ENCODE measurements at places on chromosomes 1 and 21.

GRCh38 chr1:113647164-113647563 lies 112.1 kb downstream of the PHTF1 start:
- DNase-seq: no peak

DNA sequence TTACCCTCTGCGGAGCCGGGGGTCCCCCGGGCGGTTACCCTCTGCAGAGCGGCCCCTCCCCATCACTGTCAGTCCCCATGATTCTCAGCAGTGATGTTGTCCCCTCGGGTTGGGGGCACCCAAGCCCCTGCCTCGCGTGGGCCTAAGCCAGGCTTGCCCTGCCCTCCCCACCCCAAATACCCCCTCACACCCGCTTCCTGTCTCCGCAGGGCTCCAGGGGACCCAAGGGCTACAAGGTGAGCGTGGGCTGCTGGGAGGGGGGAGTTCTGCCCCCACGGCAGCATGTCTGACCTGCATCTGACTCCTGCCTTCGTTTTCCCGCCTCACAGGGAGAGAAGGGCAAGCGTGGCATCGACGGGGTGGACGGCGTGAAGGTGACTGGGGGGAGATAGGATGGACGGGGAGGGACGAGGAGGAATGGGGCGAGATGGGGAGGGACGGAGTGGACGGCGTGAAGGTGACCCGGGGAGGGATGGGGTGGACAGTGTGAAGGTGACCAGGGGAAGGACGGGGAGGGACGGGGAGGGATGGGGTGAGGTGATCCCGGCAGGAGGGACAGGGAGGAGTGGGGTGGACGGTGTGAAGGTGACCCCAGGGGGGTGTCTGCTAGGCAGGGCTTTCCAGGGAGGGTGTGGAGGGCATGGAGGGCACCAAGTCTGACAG lies 8.6 kb downstream of the COL6A1 start:
- no peak for DNase-seq

- no peak for DNase-seq
Measured at GRCh38 chr1:151540982-151541377, 871 bp downstream of the TUFT1 start.

DNA sequence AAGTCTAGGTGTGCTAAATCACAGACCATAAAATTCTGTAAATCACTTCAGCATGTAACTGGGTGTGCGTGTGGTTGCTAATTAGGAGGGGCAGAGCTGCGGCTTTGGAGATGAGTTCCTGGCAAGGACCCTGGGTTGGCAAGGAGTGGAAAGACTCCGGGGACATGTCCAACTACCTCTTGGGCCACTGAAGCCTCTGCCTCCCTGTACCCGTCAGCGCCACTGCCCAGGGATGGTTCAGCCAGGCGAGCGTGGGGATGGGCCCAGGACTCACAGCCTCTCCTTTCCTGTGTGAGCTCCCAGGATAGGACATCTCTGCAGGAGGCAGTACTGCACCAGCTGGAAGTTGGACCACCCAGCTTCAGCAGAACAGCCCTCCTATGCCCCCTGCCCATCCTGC lies 386.4 kb upstream of the VAMP3 start:
- DNase-seq: no peak

DNA sequence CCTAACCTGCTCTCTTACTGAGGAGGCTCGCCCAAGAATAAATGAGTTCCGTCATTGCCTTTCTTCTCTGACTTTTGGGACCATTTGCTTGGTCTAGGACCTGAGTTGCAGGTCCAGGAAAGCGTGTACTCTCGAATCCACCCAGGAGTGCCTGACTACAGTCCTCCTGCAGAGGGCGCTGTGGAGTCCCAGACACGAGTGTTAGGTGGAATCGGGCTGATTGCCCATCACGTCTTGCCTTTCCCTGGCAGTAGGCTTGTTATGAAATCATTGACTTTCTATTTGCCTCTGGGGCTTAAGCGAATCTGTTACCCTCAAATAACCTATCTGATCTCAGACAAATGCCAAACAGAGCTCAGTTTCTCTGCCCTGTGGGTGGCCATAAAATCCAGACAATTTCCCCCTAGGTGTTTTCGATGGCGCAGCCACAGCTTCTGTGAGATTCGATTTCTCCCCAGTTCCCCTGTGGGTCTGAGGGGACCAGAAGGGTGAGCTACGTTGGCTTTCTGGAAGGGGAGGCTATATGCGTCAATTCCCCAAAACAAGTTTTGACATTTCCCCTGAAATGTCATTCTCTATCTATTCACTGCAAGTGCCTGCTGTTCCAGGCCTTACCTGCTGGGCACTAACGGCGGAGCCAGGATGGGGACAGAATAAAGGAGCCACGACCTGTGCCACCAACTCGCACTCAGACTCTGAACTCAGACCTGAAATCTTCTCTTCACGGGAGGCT lies at the start of gene IL20:
Gene IL20 (plus strand): TSS at position 685 of the 733 bp plus-strand sequence. CDS start 230 bp downstream, outside the sequence.
- peak; percentile 91 for DNase-seq

DNA sequence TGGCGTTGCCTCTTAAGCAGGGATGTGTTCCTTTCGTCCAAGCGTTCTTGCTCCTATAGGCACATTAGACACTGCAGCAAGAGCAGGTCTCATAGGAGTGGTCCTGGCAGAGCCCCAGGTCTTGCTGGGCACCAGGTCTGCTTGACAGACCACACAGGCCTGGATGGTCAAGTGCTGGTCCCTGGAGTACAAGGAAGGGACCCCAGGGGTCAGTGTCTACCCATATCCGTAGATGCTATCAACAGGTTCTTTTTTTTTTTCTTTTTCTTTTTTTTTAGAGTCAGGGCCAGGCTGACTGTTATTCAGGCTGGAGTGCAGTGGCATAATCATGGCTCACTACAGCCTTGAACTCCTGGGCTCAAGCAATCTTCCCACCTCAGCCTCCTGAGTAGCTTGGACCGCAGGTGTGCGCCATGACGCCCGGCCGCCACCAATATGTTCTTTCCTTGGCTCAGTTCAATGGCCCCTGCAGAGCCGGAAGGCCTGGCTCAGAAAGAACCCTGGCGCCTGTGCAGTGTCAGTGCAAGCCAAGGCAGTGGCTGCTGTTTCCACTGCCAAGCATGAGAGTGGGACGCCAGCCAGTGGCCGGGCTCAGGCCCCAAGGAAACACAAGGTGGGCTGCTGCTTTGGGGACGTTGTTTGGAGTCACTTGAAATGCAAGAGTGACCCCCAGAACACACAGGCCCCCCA lies 10.0 kb upstream of the TNFRSF8 start:
- no peak for DNase-seq

DNA sequence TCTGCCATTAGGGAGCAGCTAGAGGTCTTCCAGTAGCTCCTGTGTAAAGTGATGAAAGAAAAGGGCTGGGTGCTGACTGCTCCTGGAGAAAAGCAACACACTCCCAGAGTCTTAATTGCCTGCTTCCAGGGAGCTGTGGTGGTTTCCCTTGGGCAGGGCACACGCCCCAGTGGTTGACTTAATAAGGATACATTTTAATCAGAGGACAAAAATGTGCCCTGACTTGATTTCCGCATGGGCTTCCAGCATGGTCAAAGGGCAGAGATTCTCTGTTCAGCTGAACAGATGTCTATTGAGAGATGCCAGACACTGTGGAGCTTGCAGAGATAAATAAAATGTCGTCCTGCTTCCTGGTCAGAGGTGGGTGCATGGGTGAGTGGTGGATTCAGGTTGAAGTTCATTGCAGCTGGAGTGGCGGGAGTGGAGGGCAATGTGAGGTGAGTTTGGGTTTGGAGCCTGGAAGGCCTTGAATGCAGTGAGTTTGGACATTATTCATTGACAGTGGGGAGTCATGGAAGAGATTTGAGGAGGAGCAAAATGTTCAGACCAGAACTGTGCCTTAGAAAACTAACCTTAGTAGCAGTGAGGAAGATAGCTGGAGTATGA lies 16.0 kb downstream of the QSOX1 start:
- DNase-seq: no peak

- DNase-seq: no peak
Measured at GRCh38 chr1:26546375-26546774, 16.8 kb downstream of the RPS6KA1 start.

GRCh38 chr1:159854693-159855192 lies 7.7 kb downstream of the VSIG8 start:
- peak; percentile 75 for DNase-seq

- no peak for DNase-seq
Measured at GRCh38 chr1:18632783-18633421, 2.3 kb downstream of the PAX7 start.

- peak; percentile 27 for DNase-seq
Measured at GRCh38 chr1:186183219-186183618, 191.8 kb downstream of the TPR start.

- DNase-seq: no peak
Measured at GRCh38 chr1:166903232-166903631, 27.2 kb upstream of the TADA1 start.

DNA sequence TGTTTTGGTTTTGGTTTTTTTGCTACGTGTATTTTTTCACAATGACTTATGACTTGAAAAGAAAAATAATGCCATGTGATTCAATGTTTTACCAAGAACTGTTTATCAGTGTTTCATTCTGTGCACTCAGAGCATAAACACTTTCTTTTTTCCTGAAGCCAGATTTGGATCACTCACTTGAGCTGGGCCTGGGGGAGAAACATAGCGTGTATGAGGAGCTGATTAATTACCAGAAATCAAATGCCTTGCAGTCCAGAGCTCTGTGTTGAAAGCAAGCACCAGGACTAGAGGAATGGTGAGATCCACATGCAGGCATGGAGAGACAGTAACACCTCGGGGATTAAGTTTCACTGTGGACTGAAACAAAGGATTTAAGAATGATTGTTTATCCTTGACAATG lies 642.1 kb upstream of the ADGRL2 start:
- DNase-seq: no peak

- DNase-seq: no peak
Measured at GRCh38 chr1:184608581-184608980, 146.1 kb downstream of the EDEM3 start.

DNA sequence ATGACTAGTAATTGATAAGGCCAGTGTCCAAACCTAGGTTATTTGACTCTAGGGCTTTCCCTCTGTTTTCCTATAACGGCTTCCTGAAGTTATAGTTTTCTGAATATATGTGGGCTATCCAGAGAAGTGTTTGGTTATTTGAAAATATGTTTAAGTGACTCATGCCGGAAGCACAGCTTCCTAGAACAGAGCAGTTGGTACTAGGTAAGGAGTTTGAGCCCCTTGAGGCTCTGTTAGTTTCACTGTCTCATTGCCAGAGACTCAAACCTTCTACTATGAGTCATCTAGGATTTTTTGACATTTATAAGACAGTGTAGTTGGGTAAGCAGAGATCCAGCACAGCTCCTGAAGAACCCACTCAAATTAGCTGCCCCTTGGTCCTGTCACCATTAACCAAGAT lies 27.1 kb upstream of the LEPR start:
- DNase-seq: peak; percentile 38

DNA sequence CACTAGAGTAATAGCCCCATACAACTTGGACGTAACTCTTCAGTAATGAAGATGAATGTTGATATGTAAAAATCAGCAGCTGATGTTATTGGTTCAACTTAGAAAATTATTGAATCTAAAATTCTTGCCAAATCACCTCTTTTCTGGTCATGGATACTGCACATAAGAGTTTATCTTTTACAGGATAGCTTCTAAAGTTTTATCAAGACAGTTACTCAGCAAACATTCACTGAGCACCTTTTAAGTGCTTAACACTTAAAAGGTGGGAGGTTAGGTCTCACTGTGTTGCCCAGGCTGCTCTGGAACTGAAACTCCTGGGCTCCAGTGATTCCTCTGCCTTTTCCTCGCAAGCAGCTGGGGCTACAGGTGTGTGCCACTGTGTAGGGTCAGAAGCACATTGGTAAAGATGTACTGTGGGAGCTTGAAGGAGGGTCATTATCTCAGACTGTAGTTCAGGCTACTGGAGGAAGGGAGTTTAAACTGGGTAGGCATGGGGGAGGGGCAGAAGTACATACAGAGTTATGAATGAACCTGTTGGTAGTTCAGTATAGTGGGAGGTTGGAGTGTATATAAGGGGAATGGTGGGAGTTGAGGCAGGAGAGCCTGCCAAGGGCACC lies 2.0 kb downstream of the MPZL1 start:
- no peak for DNase-seq

GRCh38 chr1:116768416-116769103 lies 14.3 kb downstream of the CD2 start:
- DNase-seq: no peak

- no peak for DNase-seq
Measured at GRCh38 chr1:54070171-54070837, 16.9 kb downstream of the TCEANC2 start.

- no peak for DNase-seq
Measured at GRCh38 chr1:43438576-43438952, 15.2 kb downstream of the HYI start.

- no peak for DNase-seq
Measured at GRCh38 chr1:96641282-96641681, 80.3 kb upstream of the PTBP2 start.

GRCh38 chr1:91397605-91398004 lies 7.0 kb downstream of the HFM1 start:
- DNase-seq: no peak

GRCh38 chr1:77232829-77233228 lies 13.6 kb upstream of the PIGK start:
- DNase-seq: no peak

DNA sequence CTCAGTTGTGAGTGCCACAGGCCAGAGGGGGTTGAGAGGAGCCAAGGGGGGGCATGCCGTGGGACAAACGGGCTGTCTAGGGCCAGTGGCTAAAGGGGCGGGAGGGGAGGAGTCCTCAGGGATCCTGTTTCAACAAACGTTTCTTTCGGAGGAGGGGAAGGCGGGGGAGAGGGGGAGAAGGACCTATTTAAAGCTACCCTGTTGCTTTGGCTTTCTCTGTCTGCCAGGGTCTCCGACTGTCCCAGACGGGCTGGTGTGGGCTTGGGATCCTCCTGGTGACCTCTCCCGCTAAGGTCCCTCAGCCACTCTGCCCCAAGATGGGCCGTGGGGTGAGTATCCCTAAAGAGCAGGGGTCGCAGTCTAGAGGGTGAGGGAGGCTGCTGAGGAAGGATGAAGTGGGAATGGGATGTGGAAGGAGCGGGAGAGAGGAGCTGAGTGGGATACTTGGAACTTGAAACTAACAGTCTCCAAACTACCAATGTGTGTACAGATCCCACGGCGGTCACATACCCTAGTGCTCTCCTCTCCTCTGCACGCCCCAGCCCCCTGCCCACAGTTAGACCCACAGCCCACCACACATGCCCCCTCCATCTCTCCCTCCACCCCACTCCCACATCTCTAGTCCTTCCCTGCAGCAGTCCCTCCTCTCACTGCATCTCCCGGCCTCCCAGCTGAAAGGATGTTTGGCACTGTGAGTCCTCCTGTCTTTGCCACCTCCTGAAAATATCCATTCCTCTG lies at the start of gene ATP1A2:
Gene ATP1A2 (plus strand): TSS at position 215 of the 738 bp plus-strand sequence. CDS start 103 bp downstream, at position 318.
- DNase-seq: no peak
